ENCODE measurements at places on chromosomes 5 and 9. TPM values are rescaled to one million over a fixed set of nuclear protein-coding genes. Genes with fewer than 3 reads are reported as not detected.

The CD180 gene
- total RNA-seq, result 1.6 TPM

The IFNA8 gene
- not detected for total RNA-seq

The UBE2R2 gene
- 30.5 TPM for total RNA-seq

The EMB gene
- total RNA-seq, result 14.6 TPM

The SPZ1 gene
- not detected for total RNA-seq

The PCDHGA4 gene
- 4.3 TPM for total RNA-seq

The ASPN gene
- total RNA-seq, result 8.8 TPM
